ENCODE measurements at places on chromosomes 5 and 9. TPM values are rescaled to one million over a fixed set of nuclear protein-coding genes. Genes with fewer than 3 reads are reported as not detected.

BAAT gene
- total RNA-seq: 0.13 TPM

SLC6A19 gene
- not detected for total RNA-seq

FAM153A gene
- total RNA-seq: not detected

TEX48 gene
- total RNA-seq: not detected

- DNase-seq: no peak
These were observed 17.0 kb downstream of the ACO1 start for GRCh38 chr9:32401488-32401887.

DNA sequence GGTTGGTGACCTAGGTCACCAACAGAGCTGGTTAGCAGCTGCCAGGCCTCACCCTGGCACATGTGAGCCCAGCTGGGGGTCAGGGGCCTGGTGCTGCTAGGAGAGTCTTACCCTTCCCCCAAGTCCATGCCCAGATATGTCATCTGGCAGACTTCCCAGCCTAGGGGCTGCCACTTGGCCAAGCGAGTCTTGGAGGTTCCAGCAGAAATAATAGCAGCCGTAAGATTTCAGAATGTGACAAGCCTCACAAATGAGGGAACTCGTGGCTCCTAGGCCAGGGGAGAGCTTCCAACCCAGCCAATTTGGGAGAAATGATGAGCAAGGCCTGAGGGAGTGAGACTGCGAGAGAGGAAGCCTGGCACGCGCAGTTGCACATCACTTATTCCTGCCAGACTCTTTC is 11.1 kb downstream of the URM1 start:
- peak; percentile 15 for DNase-seq

DNA sequence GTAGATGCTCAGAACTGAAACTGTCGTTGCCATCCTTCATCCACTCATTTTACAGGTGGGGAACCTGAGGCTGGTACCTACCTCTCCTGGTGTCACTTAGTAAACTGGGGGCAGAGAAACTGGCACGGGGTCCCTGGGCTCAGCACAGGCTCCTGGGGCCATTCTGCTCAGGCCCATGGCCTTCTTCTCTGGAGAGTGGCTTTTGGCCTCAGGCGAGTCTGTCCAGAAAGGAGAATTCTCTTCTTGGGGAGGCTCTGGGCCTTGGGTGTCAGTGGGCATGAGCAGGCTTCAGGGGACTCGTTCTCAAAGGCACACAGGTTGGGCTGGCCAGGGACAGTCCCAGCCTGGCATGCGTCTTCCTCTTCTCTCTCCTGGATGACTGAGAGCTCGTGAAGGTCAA is 24.6 kb downstream of the COL5A1 start:
- no peak for DNase-seq

DNA sequence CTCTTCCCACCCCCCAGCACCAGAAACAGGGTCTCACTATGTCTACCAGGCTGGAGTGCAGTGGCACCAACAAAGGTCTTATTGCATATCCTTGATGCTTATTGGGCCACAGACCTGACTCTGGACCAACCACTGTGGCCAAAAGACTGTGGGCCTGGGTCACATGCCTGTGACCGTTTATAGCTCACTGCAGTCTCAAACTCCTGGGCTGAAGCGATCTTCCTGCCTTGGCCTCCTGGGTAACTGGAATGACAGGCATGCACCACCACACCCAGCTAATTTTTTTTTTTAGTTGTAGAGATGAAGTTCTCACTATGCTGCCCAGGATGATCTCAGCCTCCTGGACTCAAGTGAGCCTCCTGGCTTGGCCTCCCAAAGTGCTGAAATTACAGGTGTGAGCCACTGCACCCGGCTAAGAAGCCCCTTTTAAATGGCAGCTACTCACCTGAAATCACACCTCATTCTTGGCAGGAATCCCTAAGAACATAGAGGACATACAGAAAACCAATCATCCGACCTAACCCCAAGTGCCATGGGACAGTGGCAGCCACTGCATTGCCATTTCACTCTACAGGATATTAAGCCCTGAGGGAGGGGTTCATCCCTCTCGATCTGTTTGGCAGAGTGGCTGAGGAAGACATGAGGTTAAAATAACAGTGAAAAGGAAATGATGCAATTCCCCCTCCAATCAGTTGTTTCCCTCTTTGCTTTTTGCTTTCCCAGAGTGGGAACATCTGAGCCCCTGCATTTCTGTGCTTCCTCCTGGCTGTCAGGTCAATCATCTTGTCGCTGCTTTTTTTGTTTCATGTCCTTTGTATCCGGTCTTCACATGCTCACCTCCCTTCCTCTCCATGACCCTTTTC is 74.6 kb downstream of the LRRC70 start:
- DNase-seq: no peak

DNA sequence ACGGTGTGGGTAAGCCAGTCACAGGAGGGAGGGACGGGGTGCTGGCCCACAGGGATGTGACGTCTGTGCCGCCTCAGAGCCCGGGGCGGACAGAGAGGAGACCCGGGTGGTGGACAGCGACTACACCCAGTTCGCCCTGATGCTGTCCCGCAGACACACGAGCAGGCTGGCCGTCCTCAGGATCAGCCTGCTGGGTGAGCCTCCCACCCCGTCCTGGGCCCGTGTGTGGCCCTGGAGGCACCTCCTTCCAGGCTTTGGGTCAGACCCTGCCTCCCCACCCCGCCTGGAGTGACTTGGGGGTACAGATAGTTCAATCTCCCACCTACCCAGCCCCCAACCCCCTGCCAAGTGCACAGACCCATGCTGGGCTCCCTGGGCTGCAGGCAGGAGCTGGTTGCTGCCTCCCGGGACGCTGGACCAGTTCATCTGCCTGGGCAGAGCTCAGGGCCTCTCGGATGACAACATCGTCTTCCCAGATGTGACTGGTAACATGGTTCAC is 1.7 kb downstream of the LCN12 start:
- DNase-seq: no peak

DNA sequence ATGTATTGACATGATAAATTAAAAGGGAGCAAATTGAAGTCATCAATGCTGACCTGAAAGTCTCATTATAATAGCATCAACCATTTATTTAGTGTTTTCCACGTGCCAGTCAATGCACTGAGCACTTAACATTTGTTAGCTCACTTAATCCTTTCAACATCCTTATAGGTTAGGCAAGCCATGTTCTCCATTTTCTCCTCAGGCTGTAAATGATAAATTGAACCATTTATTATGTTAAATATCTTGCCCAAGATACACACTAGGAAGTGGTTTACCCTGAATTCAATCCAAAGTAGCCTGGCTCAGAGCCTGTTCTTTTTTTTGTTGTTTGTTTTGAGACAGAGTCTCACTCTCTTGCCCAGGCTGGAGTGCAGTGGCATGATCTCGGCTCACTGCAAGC is 25.0 kb upstream of the SNX2 start:
- no peak for DNase-seq

- no peak for DNase-seq
These were observed 18.4 kb upstream of the SLC9A3 start for GRCh38 chr5:542319-543311.

GRCh38 chr9:136354592-136355085 is 8.9 kb downstream of the DNLZ start:
- DNase-seq: peak; percentile 67
